ENCODE measurements at places on chromosomes 12 and 14. TPM values are rescaled to one million over a fixed set of nuclear protein-coding genes. Genes with fewer than 3 reads are reported as not detected.

CHD8 gene
- 58.9 TPM for total RNA-seq

LRRIQ1 gene
- 0.28 TPM for total RNA-seq

PTCSC3 gene
- total RNA-seq: not detected

ZDHHC22 gene
- not detected for total RNA-seq

REM2 gene
- total RNA-seq: under 0.01 TPM

GRCh38 chr14:32332415-32333316, 3.6 kb downstream of the AKAP6 start:
- peaks cover 1% of the 10 kb centered on the region for H3K27me3 ChIP-seq
- no peak overlapping the region for H3K27ac ChIP-seq
- no peak overlapping the region for H3K4me3 ChIP-seq
- no peak for DNase-seq
- no peaks in the 10 kb centered on the region for H3K36me3 ChIP-seq
- no peaks in the 10 kb centered on the region for H3K4me1 ChIP-seq

DNA sequence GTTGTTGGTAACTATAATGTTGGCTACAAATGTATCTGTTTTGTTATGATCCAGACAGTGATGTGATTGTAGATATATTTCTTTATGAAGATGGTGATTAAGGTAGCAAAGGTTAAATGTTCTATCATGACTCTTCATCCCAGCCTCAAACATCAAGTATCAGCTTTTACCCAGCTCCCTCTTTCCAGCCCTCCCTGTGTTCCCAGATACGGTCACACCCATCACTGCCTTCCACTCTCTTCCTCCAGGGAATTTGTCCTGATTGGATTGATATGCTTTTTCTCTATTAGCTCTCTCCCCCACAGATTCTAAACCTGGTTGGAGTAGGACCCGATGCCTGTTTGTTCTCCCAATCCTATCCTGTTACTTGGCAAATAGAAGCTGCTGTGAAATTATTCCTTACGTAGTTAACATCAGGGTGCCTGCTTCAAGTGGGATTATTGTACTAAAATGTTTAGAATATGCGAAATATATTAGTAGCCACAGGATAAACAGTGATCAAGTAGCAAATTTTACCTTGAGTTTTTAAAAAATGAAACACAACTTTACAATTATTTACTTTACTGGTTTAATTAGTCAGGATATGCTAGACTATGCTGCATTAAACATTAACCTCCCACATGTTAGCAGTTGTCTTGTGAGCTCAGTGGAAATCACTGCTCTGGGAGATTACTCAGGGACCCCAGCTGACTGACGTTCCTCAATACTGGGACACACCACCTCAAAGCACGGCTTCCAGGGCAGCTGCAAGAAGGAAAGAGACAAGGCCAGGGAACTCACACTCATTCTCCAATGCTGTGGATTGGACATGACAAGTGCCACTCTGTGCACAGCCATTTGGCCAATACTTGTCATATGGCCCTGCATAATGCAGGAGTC, 165.3 kb downstream of the ALX1 start:
- H3K4me1 ChIP-seq: no peaks in the 10 kb centered on the region
- no peaks in the 10 kb centered on the region for H3K27me3 ChIP-seq
- H3K27ac ChIP-seq: no peak overlapping the region
- no peaks in the 10 kb centered on the region for H3K36me3 ChIP-seq

DNA sequence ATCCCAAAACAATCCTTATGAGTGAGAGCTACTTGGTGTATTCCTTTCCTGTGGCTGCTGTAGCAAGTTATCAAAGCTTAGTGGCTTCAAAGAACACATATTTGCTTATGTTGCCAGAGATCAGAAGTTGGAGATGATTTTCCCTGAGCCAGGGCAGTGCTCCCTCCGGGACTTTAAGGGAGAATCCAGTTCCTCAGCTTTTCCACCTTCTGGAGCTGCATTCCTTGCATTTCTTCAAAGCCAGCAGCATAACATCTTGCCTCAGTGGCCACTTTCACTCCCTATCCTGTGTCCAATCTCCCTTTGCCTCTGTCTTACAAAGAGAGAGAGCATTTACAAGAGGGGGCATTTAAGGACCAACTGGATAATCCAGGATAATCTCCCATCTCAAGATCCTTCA, 33.7 kb downstream of the P2RX7 start:
- H3K27me3 ChIP-seq: peaks cover 9% of the 10 kb centered on the region
- no peaks in the 10 kb centered on the region for H3K4me1 ChIP-seq

- peaks cover 11% of the 10 kb centered on the region for H3K36me3 ChIP-seq
- no peak for DNase-seq
- no peak overlapping the region for H3K27ac ChIP-seq
- H3K27me3 ChIP-seq: no peaks in the 10 kb centered on the region
These were observed 53.7 kb downstream of the RNF34 start for GRCh38 chr12:121453629-121454028.

GRCh38 chr12:100899301-100899700, 104.7 kb downstream of the ANO4 start:
- no peak overlapping the region for H3K27ac ChIP-seq
- peaks cover 5% of the 10 kb centered on the region for H3K36me3 ChIP-seq
- no peak overlapping the region for H3K4me3 ChIP-seq

DNA sequence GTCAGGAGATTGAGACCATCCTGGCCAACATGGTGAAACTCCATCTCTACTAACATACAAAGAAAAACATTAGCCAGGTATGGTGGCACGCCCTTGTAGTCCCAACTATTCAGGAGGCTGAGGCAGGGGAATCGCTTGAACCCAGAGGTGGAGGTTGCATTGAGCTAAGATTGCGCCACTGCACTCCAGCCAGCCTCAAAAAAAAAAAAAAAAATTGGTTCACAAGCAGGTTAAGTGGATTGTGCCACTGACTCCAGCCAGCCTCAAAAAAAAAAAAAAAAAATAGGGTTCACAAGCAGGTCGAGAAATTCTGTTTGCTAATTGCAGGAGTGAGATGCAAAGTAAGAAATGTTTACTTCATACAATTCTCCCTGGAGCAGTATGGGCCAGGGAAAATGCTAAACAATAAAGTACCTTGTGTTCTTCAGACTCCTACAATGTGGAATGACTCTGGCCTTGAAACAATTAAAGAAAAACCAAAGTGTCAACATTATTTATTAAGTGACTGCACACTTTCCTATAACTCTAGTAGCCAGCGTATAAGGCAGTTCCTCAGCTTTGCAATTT, 6.1 kb downstream of the EDDM3B start:
- H3K27ac ChIP-seq: no peak overlapping the region
- no peak overlapping the region for H3K4me3 ChIP-seq
- H3K27me3 ChIP-seq: no peaks in the 10 kb centered on the region
- no peak for DNase-seq
- no peaks in the 10 kb centered on the region for H3K36me3 ChIP-seq
- no peaks in the 10 kb centered on the region for H3K4me1 ChIP-seq

DNA sequence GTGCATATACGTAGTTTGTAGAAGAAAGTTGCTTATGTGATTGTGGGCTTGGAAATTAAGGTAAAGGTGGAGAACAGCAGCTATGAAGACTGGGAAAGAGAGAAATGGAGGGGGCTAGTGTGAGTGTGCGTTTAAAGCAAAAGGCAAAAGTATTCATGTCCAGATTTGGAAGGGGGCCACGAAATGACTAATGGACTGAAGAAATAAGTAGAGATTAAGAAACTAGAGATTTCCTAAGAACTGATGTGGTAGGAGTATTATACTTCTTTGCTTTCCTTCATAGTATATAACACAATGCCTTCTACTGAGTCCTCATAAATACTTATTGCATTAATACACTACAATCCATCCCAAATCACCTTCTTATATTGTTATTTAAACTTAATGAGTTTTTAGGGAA, 298.6 kb upstream of the NOVA1 start:
- no peaks in the 10 kb centered on the region for H3K36me3 ChIP-seq
- H3K4me3 ChIP-seq: no peak overlapping the region

DNA sequence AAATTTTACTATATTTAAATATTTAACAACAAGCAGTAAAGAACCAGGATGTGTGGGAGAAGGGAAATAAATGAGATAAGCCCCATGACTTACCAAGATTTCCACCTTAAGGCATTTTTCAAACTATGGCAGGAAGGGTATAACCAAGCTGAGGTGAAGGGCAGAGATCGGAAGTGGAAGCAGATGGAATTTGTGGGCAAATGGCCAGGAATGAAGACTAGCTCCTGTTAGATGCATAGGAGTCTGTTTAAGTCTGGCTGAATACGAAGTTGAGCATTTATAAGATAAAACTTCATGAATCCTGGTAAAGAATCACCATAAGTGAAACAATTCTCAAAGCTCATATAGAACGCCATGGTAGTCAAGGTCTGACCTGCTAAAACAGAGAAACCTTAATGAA, 163.5 kb downstream of the DIO2 start:
- no peak overlapping the region for H3K27ac ChIP-seq
- H3K4me3 ChIP-seq: no peak overlapping the region
- no peaks in the 10 kb centered on the region for H3K4me1 ChIP-seq

DNA sequence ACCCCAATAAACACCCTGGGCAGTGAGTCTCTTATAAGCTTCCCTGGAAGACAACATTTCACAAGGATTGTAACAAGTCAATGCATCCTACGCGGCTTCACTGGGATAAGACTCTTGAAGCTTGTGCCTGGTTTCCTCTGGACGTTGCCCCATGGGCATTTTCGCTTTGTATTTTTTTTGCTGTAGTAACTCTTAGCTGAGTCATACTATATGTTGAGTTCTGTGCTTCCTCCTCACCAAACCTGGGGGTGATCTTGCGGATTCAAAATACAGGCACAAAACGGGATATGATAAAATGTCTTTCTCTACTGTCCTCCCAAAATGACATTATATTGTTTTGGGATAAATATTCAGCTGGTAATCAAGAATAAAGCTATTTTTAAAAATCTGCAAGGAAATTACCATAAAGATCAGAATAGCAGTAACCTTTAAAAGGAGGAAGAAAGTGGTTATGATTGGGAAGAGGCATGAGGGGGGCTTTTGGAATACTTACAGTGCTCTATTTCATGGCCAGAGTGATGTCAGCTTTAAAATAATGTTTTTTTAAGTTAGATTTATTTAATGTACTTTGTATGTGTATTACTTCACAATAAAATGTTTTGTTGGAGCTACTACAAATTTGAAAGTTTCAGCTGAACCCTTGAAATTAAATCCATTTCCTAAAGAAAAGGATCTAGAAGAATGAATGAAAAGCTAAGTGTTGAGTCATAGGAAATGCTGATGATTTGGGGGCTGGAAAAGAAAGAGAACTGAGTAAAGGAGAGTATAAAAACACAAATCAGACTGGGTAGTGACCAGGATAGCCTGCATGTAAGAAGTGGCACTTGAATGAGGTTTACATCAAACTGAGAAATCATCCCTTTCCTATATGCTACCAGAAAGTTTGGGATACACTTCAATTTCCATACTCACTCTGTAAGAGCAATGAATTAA, 14.7 kb downstream of the BTBD7 start:
- peak; percentile 41 for DNase-seq
- H3K27ac ChIP-seq: no peak overlapping the region
- H3K27me3 ChIP-seq: no peaks in the 10 kb centered on the region
- H3K4me3 ChIP-seq: no peak overlapping the region
- peaks cover 12% of the 10 kb centered on the region for H3K4me1 ChIP-seq

GRCh38 chr14:24721775-24722174, 87.8 kb upstream of the GZMB start:
- H3K36me3 ChIP-seq: no peaks in the 10 kb centered on the region
- no peaks in the 10 kb centered on the region for H3K27me3 ChIP-seq
- no peaks in the 10 kb centered on the region for H3K4me1 ChIP-seq
- no peak for DNase-seq
- H3K4me3 ChIP-seq: no peak overlapping the region

DNA sequence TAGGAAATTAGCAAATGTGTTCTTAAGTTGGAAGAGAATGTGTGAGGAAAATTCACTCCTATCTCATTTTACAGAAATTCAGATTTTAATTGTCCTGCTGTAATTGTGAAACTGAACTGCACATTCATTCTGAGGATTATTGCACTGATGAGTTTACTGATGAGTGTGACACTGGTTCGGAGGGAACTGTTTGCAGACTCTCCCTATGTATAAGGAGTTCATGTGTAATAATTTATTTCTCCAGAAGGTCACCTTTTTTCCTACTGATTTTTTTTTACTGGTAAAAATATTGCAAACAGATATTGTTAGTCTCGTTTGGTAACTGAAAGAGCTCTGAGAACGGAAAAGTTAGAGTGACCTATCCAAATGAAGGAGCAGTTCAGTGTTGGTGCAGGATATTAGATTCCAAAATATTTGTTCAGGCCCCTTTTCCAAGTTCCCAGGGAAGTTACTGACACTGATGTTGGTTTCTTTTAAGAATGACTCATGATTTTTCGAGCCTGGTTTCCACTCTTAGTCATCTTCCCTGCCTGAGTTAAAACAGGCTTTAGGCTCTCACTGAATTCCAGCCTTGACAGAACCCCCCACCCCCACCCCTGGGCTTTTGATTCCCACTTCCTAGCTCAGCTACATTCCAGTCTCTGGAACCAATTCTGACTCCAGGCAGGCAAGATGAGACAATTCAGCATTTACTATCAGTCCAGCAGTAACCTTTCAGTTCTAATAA, 18.4 kb downstream of the ANO6 start:
- DNase-seq: peak; percentile 98
- no peaks in the 10 kb centered on the region for H3K36me3 ChIP-seq
- H3K27ac ChIP-seq: peak overlapping the region; percentile 24
- peaks cover 19% of the 10 kb centered on the region for H3K4me1 ChIP-seq

DNA sequence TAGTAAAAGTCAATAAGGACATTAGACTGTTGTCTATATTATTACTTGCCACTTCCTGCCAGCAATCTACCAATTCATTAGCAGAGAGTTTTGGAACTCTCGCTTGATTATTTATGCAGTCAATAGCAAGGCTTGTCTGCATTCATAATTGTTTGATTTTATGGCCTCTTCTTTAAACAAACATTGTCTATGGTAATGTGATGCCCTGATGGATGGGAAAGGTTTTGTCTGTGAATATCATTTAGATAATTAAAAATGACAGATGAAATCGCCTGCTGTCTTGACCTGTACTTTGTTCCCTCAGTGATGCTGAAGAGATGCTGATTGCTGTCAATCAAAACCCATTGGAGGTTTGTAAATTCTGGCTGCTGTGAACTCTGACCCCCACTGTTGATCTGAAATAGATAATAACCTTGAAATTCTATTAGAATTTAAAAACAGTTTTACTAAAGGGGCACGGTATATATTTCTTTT, 455.3 kb downstream of the NPAS3 start:
- H3K4me3 ChIP-seq: no peak overlapping the region
- no peak overlapping the region for H3K27ac ChIP-seq
- no peaks in the 10 kb centered on the region for H3K4me1 ChIP-seq

GRCh38 chr14:59239022-59239421, 50.6 kb downstream of the DAAM1 start:
- no peaks in the 10 kb centered on the region for H3K4me1 ChIP-seq
- no peak overlapping the region for H3K4me3 ChIP-seq
- no peaks in the 10 kb centered on the region for H3K36me3 ChIP-seq
- H3K27me3 ChIP-seq: no peaks in the 10 kb centered on the region
- no peak overlapping the region for H3K27ac ChIP-seq

Measured in IMR-90 (cell line).